ENCODE measurements at places on chromosomes 4 and X.

DNA sequence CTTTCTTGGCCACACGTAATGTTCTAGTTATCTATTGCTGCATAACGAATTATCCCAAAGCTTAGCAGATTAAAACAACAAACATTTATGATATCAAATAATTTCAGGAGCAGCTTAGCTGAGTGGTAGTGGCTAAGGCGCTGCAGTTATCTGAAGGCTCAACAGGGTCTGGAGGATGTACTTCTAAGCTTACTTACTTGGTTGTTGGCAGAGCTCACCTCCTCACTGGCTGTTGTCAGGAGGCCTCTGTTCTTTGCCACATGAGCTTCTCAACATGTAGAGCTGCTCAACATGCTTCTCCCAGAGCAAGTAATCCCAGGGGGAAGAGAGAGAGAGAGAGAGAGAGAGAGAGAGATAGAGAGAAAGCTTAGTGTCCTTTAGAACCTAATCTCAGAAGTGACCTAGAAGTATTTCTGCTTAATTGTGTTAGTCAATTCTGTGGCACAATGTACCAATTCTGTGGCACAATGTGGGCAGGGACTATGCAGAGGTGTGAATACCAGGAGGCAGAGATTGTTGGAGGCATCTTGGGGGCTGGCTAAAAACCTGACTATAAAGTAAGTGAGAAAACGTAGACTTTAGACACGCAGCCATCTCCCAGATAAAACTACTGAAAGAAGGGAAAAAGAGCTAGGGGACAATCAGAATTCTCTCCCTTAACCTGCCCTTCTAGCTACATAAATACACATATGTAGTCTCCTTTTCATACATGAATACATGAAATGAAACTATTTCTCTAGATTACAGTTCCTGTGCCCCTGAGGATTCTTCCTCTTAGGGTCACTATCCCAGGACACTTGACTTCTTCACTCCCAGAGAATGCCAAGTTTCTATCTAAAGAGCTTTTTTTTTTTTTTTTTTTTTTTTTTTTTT is 40.2 kb downstream of the HOPX start:
- no peak for DNase-seq

GRCh38 chrX:78769101-78769755 is 21.7 kb downstream of the LPAR4 start:
- DNase-seq, result no peak

DNA sequence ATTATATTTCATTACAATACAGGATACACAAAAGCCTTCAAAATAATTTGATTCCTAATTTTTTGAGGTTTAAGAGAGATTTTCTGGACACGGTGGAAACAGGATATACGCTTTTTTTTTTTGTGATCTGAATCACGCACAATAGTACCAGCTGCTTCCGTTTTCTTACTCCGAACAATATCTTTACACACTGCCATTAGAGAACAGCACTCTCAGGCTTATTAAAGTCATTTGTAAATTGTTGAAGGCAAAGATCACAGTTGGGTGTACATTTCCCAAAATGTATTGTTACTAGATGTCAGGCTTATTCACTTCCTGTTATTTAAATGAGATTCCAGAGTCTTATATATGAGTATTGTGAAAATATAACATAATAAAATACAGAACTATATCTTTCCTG is 71.5 kb downstream of the TMEM47 start:
- no peak for DNase-seq

GRCh38 chr4:52841682-52842456 is 20.2 kb upstream of the RASL11B start:
- DNase-seq, result no peak

DNA sequence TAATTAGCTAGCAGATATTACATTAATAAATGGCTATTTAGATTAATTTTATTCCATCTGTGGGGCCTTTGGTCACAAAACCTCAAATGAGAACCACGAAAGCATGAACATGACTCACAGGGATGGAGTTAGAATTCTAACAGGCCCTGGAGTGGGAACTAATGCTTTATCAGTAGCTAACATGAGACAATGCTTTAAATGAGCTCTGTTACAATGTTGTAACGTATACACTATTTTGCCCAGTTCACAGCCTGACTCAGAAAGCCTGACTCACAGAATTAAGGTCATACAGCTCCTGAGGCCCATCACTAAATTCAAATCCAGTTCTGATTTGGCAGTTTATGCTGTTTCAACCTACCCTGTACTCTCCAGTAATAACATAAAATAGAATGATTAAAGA is 23.2 kb downstream of the VEGFC start:
- no peak for DNase-seq

All from activated T-cell treated with anti-CD3 and anti-CD28 coated beads for 24 hours (primary cell).